ENCODE measurements at places on chromosomes 4 and X.

DNA sequence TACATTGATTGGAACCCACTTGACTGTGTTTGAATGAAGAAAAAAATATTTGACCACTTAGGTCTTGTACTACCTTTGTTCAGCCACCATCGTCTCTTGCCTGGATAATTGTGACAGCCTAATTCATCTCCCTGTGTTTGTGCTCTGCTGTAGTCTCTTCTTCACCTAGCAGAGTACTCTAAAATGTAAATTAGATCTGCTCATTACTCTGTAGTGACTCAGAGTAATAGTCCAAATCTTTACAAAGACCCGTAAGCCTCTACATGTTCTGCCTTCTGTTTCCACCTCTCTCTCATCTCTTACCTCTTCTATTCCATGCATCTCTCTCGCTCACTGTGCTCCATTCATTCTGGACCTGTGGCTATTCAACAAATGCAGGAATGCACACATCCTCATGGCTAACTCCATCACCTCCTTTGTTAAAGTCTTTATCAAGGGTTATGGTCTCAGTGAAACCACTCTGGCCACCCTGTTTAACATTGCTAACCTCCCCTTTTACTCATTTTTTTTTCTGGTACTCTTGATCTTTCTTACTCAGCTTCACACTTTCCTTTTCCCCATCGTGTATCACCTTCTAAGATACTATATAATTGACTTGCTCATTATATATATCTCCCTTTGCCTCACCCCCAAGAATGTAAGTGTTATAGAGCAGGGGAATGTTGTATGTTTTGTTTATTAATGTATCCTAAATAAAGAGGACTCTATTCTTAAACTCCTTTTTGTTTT, 98.4 kb downstream of the STIM2 start:
- no peak for DNase-seq

DNA sequence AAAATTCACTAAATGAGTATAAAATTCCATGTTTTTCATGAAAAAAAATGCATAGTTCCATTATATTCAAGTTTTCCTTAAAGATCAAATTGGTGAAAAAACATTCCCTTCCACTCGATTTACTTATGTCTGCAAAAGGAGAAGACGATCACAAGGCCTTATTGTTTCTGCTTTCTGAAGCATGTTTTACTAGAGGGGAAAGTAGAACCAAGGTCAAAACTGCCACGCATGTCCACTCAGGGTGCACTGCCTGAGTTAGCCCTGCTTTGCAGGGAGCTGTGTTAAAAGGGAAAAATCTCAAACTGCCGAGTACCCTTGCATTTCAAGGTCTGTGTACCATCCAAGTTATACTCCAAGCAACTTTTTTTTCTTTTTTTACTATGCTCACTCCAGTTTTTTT, 57.2 kb downstream of the TRAPPC11 start:
- DNase-seq = no peak

DNA sequence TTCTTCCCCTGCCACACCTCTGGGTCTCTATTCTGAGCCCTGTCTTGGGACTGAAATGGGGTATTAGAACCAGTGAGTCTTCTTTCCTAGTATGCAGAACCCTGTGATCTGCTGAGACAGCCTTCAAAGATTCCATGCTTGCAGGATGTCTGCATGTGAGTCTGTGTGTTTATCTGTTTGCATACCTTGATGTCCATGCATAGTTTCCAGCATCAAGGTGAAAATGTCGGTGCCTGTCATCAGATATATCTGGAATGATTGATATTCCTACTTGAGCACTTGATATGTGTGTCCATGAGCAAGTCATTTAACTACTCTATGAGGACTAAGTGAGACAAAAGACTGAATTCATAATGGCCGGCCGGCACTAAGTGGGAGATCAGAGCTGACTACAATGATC, 117.0 kb upstream of the HS3ST1 start:
- no peak for DNase-seq

DNA sequence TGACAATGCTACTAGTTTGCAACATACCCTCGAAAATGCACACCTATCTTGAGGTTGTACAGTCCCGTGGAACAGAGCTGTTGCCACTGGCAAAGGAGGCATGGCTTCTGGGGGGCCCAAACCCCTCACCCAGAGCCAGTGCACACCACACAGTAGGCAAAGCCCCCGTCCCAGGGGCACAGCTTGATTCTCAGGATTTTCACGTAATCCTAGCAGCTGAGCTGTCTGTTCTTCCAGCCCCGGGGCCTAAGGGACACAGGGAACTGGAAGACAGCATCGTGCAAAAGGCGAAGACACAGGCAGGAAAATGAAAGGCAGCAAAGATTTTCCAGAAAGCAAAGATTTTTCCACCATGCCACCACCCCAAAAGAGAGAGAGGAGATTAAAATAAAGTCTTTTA, 77.2 kb downstream of the JAKMIP1 start:
- DNase-seq = no peak

DNA sequence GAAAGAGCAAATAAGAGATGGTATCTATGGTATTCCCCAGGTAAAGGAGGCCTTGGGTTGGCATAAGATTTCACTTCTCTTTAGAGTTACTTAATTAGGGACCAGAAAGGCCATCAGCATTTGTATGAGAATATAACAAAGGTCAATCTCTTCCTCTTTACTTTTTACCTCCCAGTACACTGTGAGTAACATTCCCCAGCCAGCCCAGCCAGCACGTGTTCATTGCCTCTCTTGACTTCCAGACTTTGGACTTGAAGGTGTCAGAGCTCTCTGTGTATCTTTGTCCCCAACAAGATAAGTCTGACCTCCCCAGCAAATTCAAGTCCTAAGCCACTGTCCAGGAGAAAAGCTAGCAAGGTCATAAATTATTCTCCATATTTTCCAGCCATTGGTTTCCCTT, 110.5 kb downstream of the AR start:
- DNase-seq = no peak

DNA sequence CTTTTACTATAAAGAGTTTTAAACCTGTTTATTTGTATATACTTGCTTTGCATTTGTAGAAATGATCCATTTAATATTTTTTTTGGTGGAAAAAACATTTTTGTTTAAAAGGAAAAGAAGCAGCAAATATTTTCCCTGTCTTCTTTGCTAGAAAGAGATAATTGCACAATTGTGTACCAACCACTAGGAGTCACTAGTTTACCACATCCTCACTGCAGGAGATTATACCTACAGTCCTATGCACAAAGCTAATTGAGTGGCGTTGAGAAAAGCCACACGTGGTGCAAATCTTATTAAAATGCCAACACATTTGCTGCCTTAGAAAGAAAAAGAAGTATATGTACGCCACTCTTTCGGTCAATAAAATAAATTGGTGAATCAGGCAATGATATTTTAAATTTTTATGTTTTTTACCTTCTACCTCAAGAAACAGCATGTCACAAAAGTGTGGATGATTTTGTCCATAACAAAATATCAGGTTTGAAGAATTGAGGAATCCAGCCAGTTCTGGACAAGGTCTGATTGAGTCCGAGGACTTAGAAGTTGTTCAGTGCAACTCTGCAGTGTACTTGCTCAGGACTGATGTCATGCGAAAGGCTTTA, 102.9 kb downstream of the GRXCR1 start:
- DNase-seq = peak; percentile 17

DNA sequence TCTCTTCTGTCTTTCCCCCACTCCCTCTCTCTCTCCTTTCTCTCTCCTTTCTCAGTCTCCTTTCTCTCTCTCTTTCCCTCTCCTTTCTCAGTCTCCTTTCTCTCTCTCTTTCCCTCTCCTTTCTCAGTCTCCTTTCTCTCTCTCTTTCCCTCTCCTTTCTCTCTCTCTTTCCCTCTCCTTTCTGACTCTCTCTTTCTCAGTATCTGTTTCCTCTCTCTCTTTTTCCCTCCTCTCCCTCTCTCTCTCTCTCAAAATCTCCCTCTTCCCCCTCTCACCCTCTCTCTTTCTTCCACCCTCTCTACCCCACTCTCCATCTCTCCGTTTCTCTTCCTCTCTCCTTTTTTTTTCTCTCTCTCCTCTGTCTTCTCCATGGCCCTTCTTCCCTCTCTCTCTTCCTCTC, 258.8 kb downstream of the ASMT start:
- no peak for DNase-seq

GRCh38 chr4:24999392-25000089, 31.2 kb downstream of the LGI2 start:
- peak; percentile 26 for DNase-seq

DNA sequence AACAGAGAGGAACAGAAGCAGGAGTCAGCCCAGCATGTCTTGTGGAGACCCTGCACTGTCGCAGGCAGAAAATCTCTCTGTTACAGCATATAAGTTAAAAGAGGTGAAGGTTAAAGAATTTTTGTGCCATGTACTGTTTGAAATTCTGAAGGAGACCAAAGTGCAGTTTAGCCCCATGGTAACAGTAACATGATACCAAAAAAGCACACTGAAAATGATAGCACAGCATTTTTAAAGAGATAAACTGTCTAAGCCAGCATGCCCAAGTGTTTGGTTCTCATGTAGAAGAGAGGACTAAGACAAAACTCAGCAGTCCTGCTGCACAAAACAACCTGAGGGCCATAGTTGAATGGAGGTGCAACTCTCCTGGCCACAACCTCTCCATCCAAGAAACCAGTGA, 41.9 kb upstream of the PARM1 start:
- DNase-seq = no peak

DNA sequence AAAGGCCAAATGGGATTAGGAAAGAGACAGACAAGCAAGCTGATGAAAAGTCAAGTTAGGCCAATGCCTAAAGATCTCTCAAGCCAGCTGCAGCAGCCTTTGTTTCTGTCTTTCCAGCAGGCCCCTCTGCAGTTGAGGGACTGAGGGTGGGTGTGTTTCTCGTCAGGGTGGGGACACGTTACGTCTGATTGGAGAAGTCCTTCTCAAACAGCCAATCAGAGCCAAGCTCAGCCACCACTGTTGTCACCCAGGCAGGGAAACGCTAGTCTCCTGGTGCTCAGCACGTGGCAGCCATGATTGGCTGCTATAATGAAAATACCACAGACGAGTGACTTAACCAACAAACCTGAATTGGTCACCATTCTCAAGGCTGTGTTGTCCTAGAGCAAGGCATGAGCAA, 177.1 kb upstream of the LCORL start:
- DNase-seq = no peak

- peak; percentile 2 for DNase-seq
Observed at GRCh38 chr4:165016971-165017370, 14.8 kb upstream of the TRIM60 start.

DNA sequence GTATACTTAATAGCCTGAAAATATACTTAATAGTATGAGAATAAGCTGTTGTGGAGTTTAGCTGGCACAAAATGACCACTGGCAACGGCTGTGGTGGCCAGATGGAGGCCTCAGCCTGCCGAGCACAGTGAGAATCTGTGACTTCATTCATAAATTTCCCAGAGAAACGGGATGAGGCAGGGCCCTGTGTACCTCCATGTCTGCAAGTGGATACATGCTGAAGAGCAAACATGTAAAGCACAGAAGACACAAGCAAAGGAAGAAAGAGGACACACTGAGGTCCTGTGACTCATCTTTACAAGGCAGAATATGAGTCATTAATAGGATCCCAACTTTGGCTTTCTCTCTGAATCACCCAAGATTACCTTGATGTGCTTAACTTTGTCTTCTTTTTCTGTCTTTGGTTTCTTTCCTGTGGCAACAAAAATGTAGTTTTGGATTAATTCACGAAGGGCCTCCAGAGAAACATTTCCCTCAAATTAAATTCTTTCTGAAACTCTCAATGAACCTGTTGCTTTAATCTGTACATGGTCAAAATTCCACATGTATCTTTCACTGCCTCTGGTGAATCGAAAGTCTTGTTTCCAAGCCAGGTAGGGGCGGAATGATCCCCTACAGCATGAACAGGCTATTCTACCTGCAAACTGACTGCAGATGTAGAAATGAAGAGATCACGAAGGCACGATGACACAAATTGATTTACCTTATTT, 56.4 kb downstream of the IRF2 start:
- DNase-seq = peak; percentile 87

DNA sequence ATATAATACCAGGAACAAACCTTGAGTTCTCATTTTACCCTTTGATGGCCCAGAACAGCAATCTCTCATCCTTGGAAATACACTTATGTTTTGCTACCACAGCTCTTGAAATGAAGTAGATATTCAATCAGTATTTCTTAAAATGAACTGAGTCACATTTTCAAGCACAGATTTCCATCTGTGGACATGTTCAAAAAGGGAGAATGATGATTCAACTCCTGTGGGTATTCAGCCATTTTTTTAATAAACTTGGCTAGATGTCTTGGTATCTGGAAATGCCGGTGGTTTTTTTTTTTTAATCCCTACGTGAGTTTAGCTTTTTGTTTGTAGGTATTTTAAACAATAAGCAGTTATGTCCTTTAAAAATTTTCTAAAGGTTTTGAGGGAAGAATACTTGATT, 64.2 kb upstream of the TRPC5OS start:
- peak; percentile 20 for DNase-seq

GRCh38 chr4:932713-933070, 432 bp downstream of the TMEM175 start:
- DNase-seq = no peak

- no peak for DNase-seq
Observed at GRCh38 chrX:3777416-3777815, 64.0 kb upstream of the PRKX start.

GRCh38 chrX:153430796-153431195, 15.1 kb downstream of the TREX2 start:
- DNase-seq = no peak

DNA sequence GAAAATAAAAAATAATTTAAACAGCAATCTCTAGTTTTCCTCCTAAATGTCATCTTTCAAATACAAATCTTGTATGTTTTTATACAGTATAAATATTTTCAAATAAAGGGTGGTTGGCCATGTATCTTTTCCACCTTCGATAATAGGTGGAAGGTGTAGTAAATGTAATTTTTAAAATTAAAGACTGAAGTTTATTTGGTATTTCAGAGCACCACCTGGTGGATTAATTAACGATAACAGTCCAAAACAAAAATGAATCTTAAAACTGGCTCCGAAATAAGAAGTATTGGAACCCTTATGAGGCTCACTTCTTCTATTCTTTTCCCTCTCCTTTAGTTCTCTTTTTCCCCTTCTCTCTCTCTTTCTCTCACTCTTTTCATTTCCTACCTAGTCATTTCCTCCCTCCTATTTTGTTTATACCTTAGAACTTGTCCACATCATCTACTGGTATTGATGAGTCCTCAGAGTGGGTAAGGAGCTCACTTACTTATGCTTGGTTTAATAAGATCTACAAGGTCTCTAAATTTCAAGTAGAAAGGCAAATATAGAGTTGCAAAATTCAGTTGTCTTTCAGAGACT, 82.9 kb upstream of the EXOC1L start:
- DNase-seq = peak; percentile 47

DNA sequence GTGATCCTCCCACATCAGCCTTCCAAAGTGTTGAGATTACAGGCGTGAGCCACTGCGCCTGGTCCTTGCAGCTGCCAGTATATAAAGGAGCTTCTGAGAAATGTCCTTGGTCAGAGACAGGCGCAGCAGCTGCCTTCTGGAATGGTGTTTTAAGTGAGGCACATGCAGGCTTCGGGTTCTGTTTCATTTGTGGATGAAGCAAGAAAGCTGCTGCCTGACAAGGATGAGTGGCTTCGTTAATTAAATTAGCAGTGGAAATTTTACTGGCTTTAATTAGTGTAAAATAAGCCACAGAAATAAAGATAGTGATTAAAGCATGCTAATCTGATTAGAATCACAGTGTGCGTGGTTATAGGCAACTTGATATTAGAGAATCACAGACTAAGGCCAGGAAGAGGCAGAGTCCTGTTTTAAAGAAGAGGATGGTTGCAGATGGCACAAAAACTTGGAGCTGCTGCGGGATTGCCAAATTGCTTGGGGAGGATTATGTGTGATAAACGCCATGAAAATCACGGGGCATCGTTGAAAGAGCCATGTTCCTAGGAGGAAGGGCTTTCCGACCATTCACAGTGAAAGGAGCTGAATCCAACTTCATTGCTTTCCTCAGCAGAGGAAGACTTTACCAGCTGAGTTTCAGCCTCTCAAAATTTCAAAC, 348.4 kb upstream of the FAT1 start:
- no peak for DNase-seq
